BJ (cell line): ENCODE measurements at places on chromosomes 2 and 18.

DNA sequence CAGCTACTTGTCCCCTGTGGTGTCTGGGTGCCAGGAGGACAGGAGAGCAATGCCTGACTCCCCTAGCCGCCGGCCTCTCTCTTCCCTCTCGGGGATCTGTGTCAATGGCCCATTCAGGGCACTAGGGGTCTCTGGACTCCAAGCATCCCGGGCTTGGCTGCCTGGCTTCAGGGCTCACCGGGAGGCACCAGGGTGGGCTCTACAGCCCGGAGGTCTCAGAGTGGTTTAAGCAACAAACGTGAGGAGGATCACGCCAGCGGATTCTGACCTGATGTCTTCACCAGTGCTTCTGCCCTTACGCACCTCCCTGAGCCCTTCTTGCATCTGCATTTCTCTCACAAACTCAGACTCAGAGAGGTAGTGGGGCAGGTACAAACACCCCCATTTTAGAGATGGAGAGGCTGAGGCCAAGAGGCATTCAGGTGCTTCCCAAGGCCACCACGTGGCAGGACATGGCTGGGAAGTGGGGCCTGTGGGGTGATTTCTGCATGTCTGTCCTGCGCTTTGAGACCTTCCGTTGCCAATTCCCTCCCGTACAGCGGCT, 243.0 kb downstream of the CELF4 start:
- DNase-seq, result no peak

- DNase-seq, result no peak
Observed at GRCh38 chr2:207235621-207236020, 69.9 kb upstream of the KLF7 start.

- DNase-seq, result no peak
Observed at GRCh38 chr2:25313711-25314513, 27.8 kb downstream of the DNMT3A start.

- DNase-seq, result no peak
Observed at GRCh38 chr2:101030866-101031554, 28.9 kb downstream of the RPL31 start.

DNA sequence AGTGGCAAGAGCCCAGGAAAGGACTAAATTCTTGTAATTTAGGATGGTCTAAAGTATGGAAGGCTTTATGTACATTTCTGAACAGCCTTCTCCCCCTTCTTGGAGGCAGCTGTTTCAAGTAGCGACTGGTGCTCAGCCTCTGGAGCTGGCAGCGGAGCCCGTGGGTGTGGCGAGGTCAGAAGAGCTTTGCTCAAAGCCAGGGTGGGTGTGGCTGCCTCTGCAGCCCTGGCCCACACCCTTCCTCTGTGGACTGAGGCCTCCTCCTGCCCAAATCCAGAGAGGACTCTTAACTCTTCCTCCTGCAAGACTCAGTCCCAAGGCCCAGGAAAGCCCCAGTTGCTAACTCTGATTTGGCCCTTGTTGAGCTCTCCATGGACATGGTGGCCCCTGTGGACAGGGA, 202.1 kb upstream of the REV1 start:
- DNase-seq, result no peak

GRCh38 chr2:240478346-240479110, 43.1 kb downstream of the GPC1 start:
- no peak for DNase-seq

- DNase-seq, result no peak
Observed at GRCh38 chr2:41234093-41234492, 782.2 kb upstream of the SLC8A1 start.

DNA sequence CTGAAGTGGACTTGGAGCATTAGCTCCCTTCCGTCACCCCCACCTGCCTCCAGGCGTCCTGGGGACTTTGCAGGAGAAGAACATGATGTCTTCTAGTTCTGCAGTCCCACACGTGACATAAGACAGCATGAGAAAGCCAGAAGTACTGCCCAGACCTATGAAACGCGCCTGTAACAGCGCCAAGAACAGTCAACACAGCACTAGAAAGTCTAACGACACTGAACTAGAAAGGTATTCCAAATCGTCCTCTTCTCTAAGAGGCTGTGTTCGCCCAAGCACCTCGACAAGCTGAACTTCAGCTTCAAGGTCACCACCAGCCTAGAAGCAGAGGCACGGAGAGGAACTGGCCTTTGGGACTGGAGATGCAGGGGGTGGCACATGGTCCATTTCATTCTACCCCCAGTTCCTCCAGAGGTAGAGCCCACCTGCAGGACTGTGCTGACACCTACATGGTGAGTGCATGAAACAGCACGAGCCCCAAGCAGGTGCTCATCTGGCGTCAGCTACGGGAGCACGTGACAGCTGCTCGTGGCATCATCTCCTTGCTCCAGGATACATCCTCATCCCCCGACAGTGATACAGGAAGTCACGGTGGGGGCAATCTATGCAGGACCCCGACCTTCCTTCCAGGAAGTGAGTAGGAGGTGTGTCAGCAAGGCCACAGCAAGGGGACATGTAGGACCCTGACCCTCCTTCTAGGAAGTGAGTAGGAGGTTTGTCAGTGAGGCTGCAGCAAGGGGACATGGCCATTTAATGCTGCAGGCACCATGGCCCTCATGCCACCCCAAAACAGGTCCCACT, 3.7 kb downstream of the HDAC4 start:
- no peak for DNase-seq

GRCh38 chr2:165773684-165774083, 20.4 kb downstream of the GALNT3 start:
- DNase-seq, result no peak

- DNase-seq, result no peak
Observed at GRCh38 chr2:20369366-20369765, 18.7 kb upstream of the PUM2 start.

GRCh38 chr2:230866756-230867523, 2.2 kb downstream of the ITM2C start:
- no peak for DNase-seq

- DNase-seq, result no peak
Observed at GRCh38 chr18:35454803-35455202, 43.0 kb downstream of the INO80C start.

DNA sequence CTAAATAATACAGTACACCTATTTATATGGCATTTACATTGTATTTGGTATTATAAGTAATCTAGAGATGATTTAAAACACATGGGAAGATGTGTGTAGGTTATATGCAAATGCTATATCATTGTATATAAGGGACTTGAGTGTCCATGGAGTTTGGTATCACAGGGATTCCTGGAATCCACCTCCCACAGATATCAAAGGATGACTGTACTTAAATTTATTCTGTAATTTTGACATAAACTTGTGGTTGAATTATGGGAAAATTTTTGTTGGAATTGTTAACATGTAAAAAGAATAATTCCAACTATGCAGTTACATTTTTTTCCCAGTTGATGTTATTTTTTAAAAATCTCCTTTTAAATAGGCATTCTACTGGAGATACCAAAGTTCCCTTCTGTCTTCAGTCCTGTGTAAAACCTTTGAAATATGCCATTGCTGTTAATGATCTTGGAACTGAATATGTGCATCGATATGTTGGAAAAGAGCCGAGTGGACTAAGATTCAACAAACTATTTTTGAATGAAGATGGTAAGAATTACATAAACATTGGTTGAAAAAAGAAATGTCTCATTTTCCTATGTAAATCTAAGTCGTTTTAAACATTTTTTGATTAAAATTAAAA, 24.1 kb downstream of the GLS start:
- DNase-seq, result no peak

DNA sequence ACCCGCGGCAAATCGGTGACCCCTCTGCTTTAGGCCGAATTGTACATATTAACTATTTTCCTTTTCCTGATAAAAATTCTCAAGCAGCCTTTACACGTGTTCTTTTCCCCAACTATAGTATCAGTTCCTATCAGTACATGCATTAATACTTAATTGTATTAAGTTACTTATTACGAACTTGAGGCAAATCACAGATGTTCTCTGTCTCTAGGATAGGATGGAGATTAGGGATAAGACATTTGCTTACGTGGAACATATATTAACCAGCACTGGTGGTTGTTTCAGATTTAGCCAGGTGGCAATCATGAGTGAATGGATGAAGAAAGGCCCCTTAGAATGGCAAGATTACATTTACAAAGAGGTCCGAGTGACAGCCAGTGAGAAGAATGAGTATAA, 675 bp downstream of the GEMIN6 start:
- no peak for DNase-seq

GRCh38 chr2:233210843-233211547, 40.5 kb upstream of the ATG16L1 start:
- DNase-seq, result peak; percentile 42

DNA sequence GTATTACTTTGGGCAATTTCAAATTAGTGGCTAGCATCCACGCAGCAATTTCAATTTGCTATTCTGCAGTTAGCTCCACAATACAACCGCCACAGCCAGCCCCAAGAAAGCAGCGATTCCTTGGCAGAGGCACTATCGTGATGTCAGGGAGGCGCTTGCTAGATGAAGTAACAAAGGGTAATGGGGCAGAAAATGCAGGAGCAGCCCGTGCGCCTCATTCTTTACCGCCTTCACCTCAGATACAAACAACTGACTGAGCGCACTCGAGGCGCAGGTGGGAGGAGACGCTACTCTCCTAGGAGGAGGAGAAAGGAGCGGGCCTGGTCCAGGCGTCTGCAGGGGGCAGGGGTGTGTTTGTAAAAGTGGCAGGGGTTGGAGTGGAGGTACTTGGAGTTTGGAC, 76.9 kb upstream of the ASB18 start:
- no peak for DNase-seq

- DNase-seq, result no peak
Observed at GRCh38 chr2:238176613-238177012, 17.8 kb downstream of the ERFE start.

DNA sequence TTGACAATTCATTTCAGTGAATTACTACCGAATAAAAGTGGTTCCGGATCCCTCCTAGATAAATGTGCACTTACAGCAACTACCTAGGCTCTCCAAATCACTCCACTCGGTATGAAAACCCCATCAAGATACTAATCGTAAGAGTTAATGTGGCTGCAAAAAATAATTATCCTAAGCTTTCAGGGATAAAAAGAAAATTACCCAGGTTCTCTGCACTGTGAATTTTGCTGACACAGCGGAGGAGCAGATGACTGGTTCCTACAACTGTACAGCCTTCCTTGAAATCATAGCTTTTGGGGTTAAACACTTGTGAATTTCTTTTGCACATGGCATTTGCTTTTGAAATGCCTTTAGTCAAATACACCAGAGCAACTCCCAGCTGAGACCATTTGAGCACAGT, 104.7 kb downstream of the CD226 start:
- DNase-seq, result no peak

DNA sequence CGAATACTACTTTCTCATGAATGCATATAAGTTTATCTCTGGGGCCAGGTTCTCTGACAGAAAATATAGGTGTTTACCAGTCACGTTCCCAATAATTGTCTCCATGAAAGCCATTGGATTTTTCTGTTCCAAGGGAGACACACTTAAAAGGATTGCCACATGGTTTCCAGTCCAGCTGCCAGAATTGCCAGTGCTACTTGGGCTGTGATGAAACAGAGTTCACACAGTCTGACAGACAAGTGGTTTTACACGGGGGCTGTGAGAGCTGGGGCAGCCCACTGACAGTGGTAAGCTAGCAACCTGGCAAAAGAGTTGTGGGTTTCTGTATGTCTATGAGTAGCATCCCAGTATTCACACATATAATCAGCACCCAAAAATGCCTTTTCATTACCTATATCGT, 27.7 kb upstream of the ATRAID start:
- no peak for DNase-seq

DNA sequence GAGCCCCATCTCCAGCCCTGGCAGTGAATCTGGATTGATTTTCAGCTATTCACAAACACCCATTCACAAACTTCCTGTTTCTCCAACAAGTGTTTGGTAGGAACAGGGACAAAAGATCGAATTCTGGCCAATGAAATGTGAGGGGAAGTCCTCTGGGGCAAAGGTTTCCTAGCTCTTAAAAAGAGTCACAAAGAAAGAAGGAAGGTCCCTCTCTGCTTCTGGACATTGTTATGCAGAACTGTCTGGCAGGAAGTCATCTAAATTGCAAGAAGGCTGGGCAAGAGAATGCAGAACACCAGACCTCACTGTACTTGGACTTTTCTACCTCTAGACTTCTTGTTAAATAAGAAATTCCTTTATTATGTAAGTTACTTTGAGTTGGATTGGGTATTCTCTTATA, 137.3 kb downstream of the CCDC148 start:
- no peak for DNase-seq

DNA sequence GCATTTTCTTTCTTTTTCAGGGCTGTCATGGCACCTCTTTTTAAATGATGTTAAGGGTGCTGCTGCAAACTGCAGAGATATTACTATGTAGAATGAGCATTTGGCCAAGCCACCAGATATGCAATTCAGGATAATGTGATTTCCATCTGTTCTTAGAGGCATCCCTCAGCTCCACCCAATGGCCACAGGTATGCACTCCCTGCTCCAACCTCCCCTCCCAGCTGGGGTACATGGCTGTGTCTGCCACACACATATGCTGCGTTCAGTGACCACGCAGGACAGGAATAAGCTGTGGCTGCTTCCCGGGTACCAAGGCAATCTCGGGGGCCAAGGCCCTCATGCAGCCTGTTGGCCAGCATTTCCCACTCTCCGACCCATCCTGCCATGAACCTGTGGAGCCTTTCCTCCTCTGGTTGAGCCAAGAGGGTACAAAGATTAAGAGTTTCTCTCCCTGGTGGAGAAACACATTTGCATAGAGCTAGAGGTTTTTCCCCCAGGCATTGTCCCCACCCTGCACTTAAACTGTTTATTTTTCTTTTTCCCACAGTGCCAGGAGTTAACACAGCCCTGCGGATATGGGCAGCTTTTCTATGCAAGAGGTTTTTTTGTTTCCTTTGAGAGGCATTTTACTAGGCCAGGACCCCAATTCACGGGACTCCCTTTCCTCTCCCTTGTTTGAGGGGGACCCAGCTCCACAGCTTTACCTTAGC, 147.0 kb downstream of the GCA start:
- DNase-seq, result no peak

DNA sequence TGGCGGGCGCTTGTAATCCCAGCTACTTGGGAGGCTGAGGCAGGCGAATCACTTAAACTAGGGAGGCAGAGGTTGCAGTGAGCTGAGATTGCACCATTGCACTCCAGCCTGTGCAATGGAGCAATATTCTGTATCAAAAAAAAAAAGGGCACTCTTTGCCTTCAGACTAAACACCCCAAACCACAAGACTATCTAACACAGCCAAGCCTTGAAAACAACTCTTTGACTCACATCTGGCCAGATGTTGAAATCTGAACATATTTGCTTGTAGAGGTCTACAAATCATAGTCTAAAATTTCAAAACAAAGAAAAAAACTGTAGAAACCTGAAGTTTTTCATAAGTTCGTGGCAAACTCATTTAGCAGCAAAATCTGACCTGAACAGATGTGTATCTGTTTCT, 94.9 kb downstream of the FAM161A start:
- peak; percentile 67 for DNase-seq

DNA sequence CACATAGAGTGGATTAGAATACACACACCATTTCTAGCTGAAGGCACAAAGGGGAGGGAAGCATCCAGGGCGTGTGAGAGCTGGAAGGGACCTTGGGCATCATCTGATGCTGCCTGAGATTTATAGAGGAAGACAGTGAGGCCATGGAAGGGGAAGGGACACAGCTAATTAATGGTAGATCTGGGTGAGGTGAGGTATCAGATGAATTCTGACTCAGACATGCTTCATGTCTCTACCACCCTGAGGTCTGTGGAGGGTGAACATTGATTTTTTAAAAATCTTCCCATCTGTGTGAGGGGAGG, 42.2 kb upstream of the OTOF start:
- no peak for DNase-seq
